ENCODE measurements at places on chromosomes 11 and 22. TPM values are rescaled to one million over a fixed set of nuclear protein-coding genes. Genes with fewer than 3 reads are reported as not detected.

Gene ACR
- total RNA-seq = not detected

DNA sequence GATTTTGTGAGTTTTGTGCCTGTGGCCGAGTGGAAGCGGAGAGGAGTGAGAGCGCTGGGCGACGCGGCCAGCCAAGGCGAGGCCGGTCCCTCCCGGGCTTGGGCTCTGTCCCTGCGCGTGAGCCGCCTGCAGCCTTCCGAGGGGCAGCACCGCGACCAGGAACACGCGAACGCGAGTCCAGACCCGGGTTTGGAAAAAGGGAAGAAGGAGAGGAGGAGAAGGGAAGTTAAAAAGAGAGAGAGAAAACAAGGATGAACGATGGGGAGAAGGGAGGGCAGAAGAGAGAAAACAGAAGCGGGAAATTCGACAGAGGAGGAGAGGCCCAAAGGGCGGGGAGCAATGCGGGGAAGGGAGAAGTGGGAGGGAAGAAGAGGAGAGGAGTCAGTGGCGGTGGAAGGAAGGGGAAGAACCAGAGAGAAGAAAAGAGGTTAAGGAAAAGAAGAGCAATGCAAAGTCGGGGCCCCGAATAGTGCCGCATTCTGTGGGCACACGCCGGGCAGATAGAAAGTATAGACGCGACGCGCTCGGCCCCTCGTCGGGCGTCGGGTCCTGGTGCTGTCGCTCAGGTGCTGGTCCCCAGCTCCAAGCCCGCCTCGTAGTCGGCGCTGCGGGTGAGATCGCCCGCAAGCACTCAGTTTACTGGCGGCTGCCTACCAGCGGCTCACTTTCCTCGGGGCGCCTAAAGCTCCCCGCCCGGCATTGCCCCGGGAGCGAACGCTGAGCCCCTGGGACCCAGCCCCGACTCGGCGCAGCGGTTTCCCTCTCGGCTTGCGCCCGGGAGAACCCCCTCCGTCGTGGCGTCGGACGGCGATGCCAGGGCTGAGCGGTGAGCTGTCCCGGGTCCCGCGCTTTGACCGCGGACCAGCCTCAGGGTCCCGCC is 2.8 kb upstream of the BARX2 start:
- no peak for DNase-seq

Gene SPON1
- total RNA-seq = not detected

Gene INS
- total RNA-seq = not detected

- DNase-seq = no peak
Observed at GRCh38 chr11:100800202-100800601, 113.1 kb downstream of the ARHGAP42 start.

Gene RFPL3
- not detected for total RNA-seq

Gene STX3
- 8.4 TPM for total RNA-seq

DNA sequence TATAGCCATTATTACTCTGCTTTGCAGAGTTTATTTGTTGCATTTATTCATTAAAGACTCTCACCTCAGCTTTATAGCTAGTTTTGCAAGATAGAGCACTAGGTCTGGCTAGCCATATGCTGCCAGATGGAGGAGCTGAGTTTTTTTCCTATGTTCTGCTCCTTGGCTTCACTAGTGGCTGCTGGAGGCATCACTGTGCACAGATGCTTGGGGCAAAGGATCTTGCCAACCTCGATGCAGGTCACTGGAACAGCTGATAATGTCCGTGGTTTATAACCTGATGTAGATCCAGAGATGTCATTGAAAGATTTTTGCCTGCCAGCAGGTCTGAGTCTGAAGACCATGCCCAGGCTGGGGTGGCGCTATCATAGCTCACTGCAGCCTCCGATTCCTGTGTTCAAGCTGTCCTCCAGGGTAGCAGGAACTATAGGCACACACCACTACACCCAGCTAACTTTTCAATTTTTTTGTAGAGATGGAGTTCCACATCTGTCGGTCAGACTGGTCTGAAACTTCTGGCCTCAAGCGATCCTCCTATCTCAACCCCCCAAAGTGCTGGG is 63.2 kb downstream of the PACS1 start:
- peak; percentile 52 for DNase-seq

Gene TMPRSS4
- total RNA-seq = not detected

DNA sequence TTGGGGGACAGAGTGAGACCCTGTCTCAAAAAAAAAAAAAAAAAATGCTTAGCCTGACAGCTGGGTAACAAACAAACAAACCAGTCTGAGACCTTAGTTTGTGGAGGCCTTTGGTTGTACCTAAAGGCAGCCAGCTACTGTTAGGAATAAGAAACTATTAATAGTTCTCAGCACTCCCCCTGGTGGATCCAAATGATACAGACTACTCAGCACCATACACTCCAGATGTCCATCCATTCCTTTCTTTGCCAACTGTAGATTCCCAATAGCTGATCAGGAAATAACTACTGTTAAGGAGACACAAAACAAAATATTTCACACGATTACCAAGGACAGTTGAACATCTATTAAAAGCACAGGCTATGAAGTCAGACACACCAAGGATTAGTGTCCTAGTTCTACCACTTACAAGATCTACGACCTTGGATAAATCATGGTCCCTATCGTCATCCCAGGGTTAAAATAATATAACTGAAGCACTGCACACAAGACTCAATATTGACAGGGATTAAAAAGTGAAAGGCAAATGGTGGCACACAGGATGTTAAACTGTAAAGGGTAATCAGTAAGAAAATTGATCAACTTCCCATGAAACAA is 17.2 kb downstream of the CLDN25 start:
- peak; percentile 37 for DNase-seq

Gene OR56B4
- not detected for total RNA-seq

GRCh38 chr11:132960273-132961078 is 571.8 kb downstream of the OPCML start:
- no peak for DNase-seq

GRCh38 chr22:32771756-32772155 is 29.7 kb upstream of the TIMP3 start:
- DNase-seq = no peak

GRCh38 chr11:114563077-114563476 is 3.4 kb upstream of the NXPE1 start:
- DNase-seq = no peak

Gene AQP11
- total RNA-seq = not detected

DNA sequence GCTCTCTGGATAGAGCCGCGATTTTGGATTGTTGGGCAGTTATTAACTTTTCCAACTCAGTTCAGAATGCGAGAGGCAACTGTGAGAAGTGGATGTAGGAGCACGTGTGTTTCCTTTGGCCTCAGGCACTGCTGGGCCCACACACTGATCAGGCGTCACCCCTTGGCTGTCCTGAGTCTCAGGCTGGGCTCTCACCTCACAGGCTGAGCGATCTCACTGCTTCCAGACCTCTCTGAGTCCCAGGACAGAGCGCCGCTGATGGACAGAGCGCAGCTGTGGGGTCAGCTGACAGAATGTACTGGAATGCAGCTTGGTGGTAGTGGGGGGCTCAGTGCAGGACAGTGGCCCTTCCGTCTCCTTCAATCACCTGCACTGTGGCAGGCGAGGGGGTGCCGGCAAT is 516.2 kb downstream of the TBC1D22A start:
- DNase-seq = no peak

GRCh38 chr11:83976086-83976485 is 689.9 kb upstream of the CCDC90B start:
- DNase-seq = no peak

Gene GAL3ST3
- total RNA-seq = not detected

- DNase-seq = no peak
Observed at GRCh38 chr11:44008698-44009097, 39.1 kb upstream of the ACCSL start.

Gene RASSF10
- total RNA-seq = not detected

DNA sequence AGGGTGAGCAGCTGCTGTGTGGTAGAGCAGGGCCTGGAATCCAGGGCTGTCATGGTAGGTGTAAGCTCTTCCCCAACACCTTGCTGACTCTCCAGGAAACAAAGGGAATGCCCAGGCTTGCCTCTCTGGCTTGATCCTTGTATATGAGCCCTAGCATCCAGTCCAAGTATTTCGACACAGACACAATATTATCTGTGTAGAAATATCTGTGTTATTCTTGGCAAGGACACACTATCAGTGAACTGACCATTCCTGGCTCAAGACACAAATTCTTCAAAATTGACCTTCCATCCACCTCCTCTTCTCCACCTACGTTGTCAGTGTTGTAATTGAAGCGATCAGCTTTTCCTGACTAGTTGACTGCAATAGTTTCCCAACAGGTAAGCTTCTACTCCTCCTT is 312.0 kb upstream of the NARS2 start:
- no peak for DNase-seq

- DNase-seq = no peak
Observed at GRCh38 chr22:23060612-23061400, 9.5 kb upstream of the GNAZ start.

GRCh38 chr11:111674941-111675340 is 72.7 kb downstream of the SIK2 start:
- no peak for DNase-seq

Gene SLC15A3
- 43.9 TPM for total RNA-seq

- DNase-seq = no peak
Observed at GRCh38 chr11:12066056-12066798, 44.2 kb upstream of the MICAL2 start.

- no peak for DNase-seq
Observed at GRCh38 chr11:111992206-111992855, 32.9 kb upstream of the DLAT start.

Gene TYMP
- 3.8 TPM for total RNA-seq

Gene LINC01488
- not detected for total RNA-seq

GRCh38 chr22:43473031-43473430 is 61.2 kb downstream of the MPPED1 start:
- no peak for DNase-seq

GRCh38 chr11:19101796-19102520 is 15.0 kb upstream of the ZDHHC13 start:
- DNase-seq = no peak

GRCh38 chr22:29690476-29690875 is 29.3 kb upstream of the CABP7 start:
- DNase-seq = no peak

DNA sequence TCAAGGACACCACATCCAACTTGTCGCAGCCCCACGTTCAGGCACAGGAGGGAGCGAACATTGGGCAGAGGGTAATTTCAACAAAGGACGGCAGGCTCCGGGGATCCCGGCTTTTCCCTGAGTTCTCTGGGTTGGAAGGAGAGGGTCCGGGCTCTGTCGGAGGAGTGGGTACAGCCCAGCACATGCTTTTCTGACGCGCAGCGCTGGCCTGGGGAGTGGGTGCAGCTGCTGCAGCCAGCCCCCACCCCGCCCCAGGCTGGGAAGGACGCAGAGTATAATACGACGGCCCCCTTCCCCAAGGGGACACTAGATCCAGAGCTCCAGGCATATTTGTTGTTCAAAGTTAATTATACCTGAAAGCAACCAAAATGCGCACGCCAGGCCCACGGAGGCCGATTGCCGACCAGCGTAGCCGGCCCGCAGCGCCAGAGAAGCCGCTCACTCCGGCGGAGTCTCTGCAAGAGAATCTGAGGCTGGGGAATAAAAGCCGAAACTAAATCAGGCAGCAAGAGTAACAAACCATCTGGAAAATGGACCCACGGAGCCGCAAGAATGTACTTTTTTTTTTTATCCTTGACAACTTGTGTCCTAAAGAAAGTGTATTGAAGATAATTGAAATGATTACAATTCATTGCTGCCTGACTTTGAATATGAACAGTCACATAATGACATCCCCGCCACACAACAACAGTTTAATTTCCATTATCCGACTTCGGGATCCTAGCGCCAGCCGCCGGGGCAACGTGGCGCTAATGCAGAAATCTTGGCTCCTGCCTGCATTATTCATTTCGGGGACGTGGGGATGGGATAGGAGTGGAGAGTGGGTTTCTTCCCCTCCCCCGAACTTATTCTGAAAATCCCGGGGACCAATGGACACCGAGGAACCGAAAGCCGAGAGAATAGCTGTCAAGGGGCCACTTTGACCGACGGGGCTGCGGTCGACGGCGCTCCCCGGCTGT is 14.0 kb upstream of the PAX6 start:
- DNase-seq = no peak

DNA sequence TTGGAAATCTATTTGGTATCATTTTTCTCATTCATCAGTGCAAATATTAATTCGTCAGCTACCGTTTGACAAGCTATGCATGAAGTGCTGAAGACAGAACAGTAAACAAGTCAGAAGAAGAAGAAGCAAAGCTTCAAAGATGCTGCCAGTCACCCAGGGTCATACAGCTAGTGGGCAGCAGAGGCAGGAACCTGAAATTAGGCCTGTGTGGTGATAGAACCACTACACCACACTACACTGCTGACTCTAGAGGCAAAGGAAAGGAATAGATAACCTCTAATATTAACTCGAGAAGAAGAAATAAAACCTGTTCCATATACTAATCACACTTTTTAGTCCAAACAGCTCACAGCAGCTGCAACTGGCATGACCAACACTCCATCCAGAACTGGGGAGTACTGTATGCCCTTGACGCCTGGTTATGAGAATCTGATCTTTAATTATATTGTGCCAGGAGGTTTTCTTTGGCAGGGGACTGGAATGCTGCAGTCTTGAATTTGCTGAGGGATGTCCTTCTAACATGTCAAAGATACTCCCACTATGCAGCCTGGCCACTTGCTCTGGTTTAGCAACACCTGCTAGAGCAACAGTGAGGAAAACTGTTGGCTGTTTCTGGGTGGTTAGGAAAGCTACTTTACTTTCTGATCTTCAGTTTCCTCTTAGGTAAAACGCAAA is 73.0 kb downstream of the PAK1 start:
- DNase-seq = no peak

DNA sequence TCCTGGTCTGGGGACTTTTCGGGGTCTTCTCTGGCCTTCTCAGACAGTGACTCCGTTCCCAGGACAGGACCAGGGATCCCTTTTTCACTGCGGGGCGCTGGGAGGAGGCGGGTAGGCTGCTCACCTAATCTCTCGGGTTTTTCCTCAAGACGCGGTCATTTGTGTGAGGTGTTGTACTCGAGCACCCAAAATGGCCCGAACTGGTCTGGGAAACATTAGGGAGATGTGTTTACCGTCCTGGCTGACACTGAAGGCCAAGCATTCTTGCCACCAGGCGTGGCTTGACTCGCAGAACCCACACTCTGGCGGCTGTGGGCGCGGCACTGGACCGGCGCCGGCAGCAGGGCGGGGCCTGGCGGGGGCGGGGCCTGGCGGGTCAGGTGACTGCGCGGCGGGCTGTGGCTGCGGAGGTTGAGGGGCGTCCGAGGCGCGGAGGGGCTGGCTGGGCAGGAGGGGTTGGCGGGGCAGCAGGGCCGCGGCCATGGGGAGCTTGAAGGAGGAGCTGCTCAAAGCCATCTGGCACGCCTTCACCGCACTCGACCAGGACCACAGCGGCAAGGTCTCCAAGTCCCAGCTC is at the start of gene SWAP70:
SWAP70 (plus strand) TSS at position 379 of the 577 bp plus-strand sequence; CDS start at position 482, 103 bp downstream.
- peak; percentile 90 for DNase-seq

Data from OCI-LY7 (cell line).